Skeletal muscle cell (primary cell): ENCODE measurements at places on chromosomes 4 and X.

DNA sequence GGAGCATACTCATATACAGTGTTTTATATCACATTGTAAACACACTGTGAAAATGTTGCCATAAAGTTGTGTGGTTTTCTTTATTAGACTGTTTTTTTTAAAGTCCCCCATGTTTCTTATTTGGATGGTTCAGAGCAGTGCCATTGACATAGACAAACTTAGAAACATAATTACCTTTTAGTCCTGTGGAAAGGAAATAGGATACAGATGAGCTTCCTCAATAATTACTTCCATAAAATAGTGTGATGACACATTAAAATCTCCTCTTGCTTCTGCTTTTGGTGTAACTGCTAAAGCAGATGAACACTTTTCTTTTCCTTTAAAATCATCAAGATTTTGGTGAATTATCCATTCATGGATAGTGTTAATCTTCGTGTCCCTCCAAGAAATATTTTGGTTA is 52.9 kb upstream of the LIMCH1 start:
- no peak for DNase-seq

GRCh38 chr4:156291317-156291716 is 337.7 kb upstream of the CTSO start:
- DNase-seq: peak; percentile 25

DNA sequence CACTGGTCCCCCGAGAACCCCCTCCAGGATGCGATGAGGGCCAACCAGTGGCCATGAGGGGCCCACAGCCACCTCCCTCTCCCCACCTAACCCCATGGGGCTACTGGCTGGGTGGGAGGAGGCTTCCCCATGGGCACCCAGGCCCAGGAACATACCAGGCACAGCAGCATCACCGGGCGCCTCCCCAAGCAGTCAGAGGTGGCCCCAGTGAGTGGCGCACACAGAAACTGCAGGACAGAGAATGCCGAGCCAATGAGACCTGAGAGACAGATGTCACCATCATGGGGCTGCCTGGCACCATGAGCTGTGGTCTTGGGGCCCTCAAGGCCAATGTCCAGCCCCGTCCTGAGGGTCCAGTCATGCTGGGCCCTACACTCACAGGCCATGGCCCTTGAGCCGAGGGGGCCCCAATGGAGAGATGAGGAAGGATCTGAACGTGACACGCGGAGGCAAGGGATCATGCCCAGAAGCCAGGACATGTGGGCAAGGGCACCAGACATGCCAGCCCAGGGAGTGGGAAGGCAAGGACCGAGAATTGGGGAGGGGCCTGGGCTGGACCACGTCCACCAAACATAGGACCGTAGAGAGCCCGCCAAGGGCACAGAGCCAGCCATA is 30.1 kb downstream of the NOP14 start:
- no peak for DNase-seq

DNA sequence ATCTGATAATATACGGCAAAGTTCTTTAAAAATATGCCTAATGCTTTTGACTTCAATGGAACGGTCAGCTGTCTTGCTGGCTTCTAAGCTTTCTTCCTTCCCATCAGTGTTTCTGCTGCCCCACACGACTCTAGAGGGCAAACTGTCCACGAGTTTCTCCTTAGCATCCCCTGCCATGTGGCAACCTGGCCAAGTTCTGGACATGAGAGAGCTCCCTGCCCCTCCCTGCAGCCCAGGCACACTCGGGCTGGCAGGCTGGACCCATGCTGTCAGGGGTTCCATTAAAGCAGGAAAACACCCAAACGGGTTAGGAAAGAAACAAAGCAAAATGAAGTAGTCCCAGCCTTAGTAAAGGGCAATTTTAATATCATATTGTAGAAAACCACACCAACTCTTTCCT is 38.8 kb downstream of the KDR start:
- DNase-seq: no peak

- DNase-seq: no peak
These were observed 444.7 kb upstream of the RPS6KA3 start for GRCh38 chrX:20711366-20711765.

DNA sequence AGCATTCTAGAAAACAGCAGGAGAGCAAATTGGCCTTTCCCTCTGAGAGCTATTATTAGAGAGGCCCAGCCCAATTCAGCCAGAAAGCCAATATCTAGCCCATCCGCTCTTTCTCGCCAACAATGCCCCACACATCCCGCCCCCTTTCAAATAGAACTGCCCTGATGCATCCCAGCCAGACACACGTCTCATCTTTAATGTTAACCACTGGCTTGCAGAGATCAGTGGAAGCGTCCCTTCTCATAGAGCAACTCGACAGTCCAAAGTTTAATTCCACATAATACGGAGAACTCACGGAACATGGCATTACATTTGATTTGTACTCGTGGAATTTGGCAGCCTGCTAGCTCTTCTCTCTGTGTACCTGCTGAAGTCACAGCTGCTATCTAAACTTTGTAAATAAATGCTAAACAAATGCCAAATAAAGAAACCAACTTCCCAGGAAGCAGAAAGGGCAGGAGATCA is 304.4 kb downstream of the DHX15 start:
- no peak for DNase-seq

DNA sequence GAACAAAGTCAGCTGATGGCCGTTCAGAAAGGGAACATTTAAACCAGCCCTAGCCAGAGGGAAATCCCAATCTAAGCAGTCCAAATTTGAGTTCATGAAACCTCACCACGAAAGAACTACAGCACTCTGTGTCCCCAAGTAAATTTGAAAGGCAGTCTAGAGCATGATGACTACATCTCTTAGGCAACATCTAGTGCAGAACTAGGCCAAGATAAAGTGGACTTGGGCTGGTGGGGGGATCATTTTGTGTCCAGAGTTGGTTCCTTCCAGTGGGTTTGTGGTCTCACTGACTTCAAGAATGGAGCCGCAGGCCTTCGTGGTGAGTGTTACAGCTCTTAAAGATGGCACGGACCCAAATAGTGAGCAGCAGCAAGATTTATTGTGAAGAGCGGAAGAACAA is 64.9 kb downstream of the KLHL4 start:
- DNase-seq: no peak

GRCh38 chr4:75593393-75593792 is 36.9 kb downstream of the CDKL2 start:
- DNase-seq: no peak

DNA sequence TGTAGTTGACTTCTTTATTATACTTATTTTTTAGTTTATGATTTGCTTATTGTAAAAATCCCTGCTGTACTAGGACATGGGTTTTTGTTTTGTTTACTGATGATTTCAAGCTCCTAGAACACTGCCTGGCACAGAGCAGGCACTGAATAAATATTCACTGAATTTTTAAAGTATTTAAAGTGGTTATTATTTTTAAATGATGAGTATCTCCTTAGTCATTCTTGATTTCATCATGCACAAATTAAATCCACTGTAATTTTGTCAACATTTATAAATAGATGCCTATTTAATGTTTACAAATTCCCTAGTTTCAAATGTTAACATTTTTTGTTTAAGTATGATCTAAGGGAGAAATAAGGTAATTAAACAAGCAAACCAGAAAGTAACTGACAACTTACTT is 367.9 kb upstream of the SLIT2 start:
- no peak for DNase-seq

DNA sequence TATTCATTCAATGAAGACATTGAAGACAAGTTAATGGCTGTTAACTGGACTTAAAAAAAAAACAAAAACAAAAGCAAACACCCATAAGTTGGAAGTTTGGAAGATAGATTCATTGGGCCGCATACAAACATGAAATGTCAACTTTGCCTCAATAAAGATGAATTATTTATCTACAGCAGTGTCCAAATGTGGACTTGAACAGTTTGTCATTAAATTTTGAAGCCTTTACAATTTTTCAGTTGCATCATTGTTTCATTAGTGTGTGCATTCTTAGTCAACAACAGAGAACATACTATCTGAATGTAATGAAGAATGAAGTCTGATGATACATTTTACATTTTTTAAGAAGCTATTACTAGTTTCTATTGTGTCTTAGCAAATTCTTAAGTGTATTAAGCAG is 152.1 kb downstream of the SLIT2 start:
- DNase-seq: no peak

GRCh38 chr4:97653701-97654100 is 489.6 kb downstream of the STPG2 start:
- no peak for DNase-seq

- no peak for DNase-seq
These were observed 42.8 kb downstream of the HMX1 start for GRCh38 chr4:8828869-8829268.

- no peak for DNase-seq
These were observed 96.5 kb downstream of the TRAPPC11 start for GRCh38 chr4:183755596-183755995.

GRCh38 chrX:87728459-87728858 is 210.9 kb downstream of the KLHL4 start:
- no peak for DNase-seq

- peak; percentile 7 for DNase-seq
These were observed 292.5 kb downstream of the CHIC1 start for GRCh38 chrX:73855546-73855945.

- DNase-seq: no peak
These were observed 37.8 kb downstream of the CLDN34 start for GRCh38 chrX:10004832-10005475.

DNA sequence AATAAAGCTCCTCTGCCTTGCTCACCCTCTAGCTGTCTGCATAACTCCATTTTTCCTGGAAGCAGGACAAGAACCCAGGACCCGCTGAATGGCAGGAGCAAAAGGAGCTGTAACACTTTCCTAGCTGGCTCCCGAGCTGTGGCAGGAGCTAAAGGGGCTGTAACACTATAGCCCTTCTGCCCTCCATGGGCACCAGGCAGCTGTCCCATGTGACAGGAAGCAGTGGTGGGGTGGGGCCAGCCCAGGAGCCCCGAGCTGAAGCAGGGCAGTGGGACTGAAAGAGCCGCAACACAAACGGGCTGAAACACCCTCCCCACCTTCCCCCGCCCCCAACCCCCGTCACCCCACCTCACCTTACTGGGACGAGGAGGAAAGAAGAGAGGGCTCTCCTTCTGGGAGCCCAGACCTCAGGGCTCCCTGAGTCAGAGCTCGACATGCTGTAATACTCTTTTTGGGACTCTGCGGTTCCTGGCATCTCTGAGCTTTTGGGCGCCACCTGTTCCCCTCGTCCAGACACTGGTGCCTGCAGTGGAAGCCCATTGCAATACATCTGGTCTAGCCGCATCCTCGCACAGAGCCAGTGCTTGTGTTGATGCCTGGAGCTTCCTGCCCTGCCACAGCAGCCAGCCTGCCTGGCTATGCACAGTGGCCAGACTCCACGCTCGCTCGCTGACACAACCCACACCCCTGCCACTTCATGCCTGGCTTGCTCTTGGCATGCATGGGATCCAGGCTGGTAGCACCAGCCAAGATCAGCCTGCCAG is 39.4 kb downstream of the PPM1K start:
- DNase-seq: no peak

GRCh38 chrX:18962329-18962728 is 21.6 kb downstream of the PHKA2 start:
- DNase-seq: no peak

DNA sequence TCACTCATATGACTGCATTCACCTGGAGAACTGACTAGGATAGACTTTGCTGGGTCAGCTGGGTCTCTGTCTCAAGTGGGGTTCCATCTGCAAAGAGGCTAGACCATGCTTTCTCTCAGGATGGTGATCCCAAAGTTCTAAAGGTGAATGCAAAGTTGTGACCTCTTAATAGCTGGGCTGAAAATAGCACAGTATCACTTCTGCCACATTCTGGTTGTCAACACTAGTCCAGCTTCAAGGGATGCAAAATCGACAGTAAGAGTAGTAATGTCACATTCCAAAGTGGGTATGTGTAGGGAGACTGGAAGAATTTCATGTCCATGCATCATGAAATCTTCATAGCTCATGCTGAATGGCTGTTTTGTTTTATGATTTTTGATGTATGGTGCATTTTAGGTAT is 414.6 kb downstream of the PCDH7 start:
- no peak for DNase-seq

- peak; percentile 55 for DNase-seq
These were observed 72.0 kb downstream of the TMEM144 start for GRCh38 chr4:158282252-158282651.

DNA sequence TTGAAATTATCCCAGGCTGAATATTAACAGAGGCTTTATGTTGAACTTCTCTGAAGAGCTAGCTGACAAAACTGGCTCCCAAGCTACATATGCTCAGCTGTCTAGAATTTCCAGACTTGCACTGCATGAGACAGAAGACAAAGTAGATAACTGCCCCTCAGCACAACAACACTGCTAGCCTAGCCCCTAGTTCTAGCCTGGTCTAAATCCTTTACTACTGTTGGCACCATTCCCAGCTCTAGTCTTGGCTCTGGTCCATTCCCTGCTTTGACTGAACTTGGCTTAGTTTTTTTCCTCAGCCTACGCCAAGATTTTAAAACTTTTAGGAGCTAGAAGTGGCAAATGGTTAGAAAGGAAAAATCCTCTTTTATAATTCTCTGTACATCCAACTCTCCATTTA is 7.6 kb upstream of the OPHN1 start:
- peak; percentile 53 for DNase-seq

DNA sequence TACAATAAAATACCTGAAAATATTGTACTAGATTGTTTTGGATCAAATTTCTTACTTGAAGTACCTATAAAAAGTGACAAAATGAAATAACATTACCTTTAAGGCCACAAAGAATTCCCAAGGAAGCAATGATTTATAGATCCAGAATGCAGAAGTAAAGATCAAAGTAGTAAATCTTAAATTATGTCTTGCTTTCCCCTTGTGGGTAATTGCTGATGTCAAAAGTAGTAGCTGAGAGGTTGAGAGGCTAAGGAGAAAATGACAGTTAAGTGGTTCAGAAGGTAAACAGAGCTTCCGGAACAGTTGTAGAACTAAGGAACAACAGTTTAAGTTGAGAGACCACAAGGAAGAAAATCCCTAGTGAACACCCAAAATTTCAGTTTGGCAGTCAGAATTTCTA is 358.3 kb downstream of the GABRG1 start:
- no peak for DNase-seq

DNA sequence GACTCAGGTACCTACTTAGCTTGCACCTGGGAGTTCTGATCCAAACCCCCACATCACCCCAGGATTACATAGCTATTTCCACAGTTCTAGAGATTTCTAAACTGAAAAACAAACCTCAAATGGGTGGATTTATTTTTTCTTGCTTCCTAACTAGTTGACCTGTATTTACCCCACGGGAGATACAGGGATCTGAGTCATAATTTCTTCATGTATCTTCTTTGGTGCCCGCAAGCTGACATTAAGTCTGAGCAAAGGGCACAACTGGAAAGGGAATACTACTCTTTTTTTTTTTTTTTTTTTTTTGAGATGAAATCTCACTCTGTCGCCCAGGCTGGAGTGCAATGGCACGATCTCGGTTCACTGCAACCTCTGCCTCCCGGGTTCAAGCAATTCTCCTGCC is 10.0 kb upstream of the ELOVL6 start:
- DNase-seq: no peak

GRCh38 chr4:174549721-174550120 is 27.4 kb upstream of the HPGD start:
- DNase-seq: peak; percentile 72

- DNase-seq: no peak
These were observed 25.6 kb downstream of the ATP10D start for GRCh38 chr4:47510506-47511143.

- DNase-seq: no peak
These were observed 39.9 kb downstream of the HTT start for GRCh38 chr4:3114377-3114776.

- no peak for DNase-seq
These were observed 8.0 kb upstream of the CCDC110 start for GRCh38 chr4:185479507-185479971.

GRCh38 chr4:114864060-114864459 is 249.4 kb downstream of the NDST4 start:
- no peak for DNase-seq

- DNase-seq: no peak
These were observed 61.9 kb downstream of the TSC22D3 start for GRCh38 chrX:107713543-107714205.
